Stimulated activated CD4-positive, alpha-beta T cell treated with anti-CD3 and anti-CD28 coated beads, Interleukin-12 subunit alpha, Interleukin-12 subunit beta, amount 100 ng/mL, for 24 hours (primary cell): ENCODE measurements at places on chromosomes 5 and 9.

GRCh38 chr9:87620731-87621322 lies 105.1 kb upstream of the CTSL start:
- no peak for DNase-seq

DNA sequence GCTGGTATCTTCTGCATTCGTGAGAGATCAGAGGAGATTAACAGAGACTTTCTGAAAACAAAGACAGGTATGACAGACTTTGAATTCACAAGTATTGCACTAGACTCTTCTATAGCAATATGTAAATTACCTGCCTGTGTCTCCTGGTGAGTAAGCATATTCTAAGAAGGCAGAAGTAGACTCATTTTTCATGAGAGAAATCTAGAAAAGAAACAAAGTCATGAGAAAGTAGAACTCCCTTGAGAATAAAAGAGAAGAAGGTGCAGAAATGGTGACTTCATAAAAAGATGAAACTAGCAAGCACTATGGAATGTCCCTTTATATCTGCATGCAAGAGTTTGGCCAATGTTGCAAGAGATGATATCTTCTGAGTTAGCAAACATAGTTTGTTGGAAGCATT lies 419.8 kb downstream of the DMRT2 start:
- no peak for DNase-seq

- DNase-seq: no peak
Observed at GRCh38 chr9:96420468-96421219, 2.5 kb upstream of the ZNF367 start.

DNA sequence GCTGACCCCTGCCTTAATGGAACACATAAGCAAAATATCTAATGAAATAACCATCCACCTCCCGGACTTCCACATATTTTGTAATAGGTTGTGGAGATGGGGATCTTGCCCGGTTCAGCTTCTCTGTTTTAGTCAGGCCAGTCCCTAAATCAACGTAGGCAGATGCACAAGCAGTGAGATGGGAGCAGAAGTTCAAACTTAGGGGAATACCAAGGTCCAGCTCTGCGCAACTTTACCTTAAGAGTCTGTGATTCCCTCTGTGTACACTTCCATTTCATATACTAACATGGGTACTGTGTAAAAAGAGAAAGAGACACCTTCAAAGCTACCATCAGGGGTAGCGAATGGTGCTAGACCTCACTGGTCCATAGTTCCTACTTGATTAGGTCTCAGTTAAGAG lies 110.9 kb downstream of the NTRK2 start:
- DNase-seq: no peak

GRCh38 chr5:36683821-36684434 lies 77.5 kb downstream of the SLC1A3 start:
- no peak for DNase-seq
